ENCODE measurements at places on chromosomes 12 and 14.

GRCh38 chr14:76710056-76711010, 50.9 kb upstream of the VASH1 start:
- peak; percentile 47 for DNase-seq

DNA sequence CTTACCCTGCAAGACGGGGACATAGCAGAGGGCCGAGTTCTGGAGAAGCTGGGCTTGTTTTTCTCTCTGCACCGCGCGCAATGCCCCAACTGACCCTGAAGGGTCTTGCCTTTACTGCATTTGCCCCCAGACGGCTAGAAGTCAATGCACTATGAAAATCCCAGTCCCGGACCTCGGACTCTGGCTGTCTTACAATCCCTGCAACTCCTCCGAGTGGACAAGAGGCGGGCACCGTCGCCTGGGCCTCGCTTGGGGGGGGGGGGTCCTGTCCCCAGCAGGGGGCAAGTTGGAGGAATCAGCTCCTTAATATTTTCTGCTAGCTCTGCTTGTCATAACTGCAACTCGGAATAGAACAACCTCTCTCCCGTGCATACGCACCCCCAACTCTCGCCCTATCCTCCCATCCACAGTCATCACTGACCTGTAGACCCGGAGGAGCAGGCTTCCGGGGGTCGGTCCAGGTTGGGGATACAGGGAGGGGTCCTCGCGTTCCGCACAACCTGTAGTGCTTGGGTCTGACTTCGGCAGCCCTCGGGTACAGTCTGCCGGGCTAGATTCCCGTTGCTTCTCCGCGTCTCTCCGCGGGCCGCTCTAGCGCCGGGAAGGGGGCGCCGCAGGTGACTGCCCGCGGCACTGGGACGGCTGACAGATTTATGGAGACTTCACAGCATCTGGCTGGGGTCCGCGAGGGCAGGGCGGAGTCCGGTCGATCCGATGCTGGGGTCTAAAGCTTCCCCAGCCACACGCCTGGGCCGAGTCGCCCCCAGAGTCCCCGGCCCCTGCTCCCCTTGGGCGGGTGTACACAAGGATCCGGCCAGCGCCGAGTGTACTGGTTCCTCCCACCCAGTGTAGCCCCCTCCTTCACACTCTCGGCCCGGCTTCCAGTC, 3.3 kb upstream of the PAX9 start:
- no peak for DNase-seq

GRCh38 chr12:58576916-58577315, 343.4 kb downstream of the LRIG3 start:
- no peak for DNase-seq

- no peak for DNase-seq
Measured at GRCh38 chr12:94225947-94226630, 77.7 kb downstream of the PLXNC1 start.

GRCh38 chr12:100940503-100940902, 145.9 kb downstream of the ANO4 start:
- no peak for DNase-seq
